ENCODE measurements at places on chromosomes 12 and 14. TPM values are rescaled to one million over a fixed set of nuclear protein-coding genes. Genes with fewer than 3 reads are reported as not detected.

DNA sequence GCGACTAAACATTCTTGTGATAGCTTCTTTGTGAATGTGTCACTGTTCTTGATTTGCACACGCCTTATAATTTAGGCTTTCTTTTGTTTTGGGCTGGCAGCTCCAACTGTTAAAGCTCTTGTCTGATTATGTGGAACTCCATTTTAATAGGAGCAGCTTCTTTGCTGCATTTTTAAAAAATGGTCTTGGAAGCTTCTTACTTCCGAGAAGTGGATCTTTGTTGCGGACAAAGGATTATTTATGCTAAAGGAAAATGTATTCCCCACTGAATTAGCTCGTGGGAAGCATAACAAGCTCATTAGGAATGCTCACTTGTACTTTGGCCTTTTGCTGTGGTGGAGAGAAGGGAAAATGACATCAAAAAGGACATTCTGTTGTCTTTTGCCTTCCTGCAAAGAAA, 20.0 kb downstream of the GAS2L3 start:
- H3K36me3 ChIP-seq: no peaks in the 10 kb centered on the region
- no peak for DNase-seq
- H3K27ac ChIP-seq: no peak overlapping the region
- no peaks in the 10 kb centered on the region for H3K27me3 ChIP-seq
- no peak overlapping the region for H3K4me3 ChIP-seq

GRCh38 chr14:101246894-101247841, 314.1 kb upstream of the DIO3 start:
- H3K27me3 ChIP-seq: no peaks in the 10 kb centered on the region
- no peak overlapping the region for H3K4me3 ChIP-seq
- DNase-seq: peak; percentile 26
- no peaks in the 10 kb centered on the region for H3K36me3 ChIP-seq

The ABCB9 gene
- 5.9 TPM for total RNA-seq

The CFAP54 gene
- 2.2 TPM for total RNA-seq

The INHBC gene
- total RNA-seq: not detected

The TMEM30B gene
- 54.8 TPM for total RNA-seq

- no peak for DNase-seq
- H3K4me3 ChIP-seq: no peak overlapping the region
- H3K4me1 ChIP-seq: peaks cover 13% of the 10 kb centered on the region
- no peak overlapping the region for H3K27ac ChIP-seq
- H3K36me3 ChIP-seq: no peaks in the 10 kb centered on the region
- no peaks in the 10 kb centered on the region for H3K27me3 ChIP-seq
These were observed 3.7 kb downstream of the SUSD6 start for GRCh38 chr14:69615121-69615495.

The EIF2S3B gene
- total RNA-seq: 0.45 TPM

The NELL2 gene
- 1.2 TPM for total RNA-seq

DNA sequence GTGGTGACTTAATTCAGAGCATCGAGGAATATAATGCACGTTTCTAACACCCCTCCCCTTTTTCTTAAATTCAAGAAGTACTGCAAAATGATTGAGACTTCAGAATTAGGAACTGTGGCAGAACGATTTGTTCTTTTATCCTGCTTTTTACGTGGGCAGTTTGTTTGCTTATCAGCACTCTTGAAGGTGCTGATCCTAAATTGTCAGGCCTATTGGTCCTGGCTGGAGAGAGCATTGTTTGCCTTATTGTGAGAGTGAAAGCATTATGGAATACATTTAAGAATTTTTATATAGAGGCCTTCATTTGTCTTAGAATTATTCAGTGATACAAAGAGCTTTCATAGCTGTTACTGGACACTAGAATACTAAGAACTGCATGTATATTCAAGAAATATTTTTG, 59.1 kb downstream of the TMTC2 start:
- H3K4me1 ChIP-seq: no peaks in the 10 kb centered on the region
- no peak for DNase-seq
- no peak overlapping the region for H3K27ac ChIP-seq
- H3K36me3 ChIP-seq: no peaks in the 10 kb centered on the region

- H3K4me1 ChIP-seq: no peaks in the 10 kb centered on the region
- no peaks in the 10 kb centered on the region for H3K27me3 ChIP-seq
- no peaks in the 10 kb centered on the region for H3K36me3 ChIP-seq
- H3K27ac ChIP-seq: no peak overlapping the region
- no peak overlapping the region for H3K4me3 ChIP-seq
These were observed 48.1 kb downstream of the PRKCH start for GRCh38 chr14:61369454-61369810.

DNA sequence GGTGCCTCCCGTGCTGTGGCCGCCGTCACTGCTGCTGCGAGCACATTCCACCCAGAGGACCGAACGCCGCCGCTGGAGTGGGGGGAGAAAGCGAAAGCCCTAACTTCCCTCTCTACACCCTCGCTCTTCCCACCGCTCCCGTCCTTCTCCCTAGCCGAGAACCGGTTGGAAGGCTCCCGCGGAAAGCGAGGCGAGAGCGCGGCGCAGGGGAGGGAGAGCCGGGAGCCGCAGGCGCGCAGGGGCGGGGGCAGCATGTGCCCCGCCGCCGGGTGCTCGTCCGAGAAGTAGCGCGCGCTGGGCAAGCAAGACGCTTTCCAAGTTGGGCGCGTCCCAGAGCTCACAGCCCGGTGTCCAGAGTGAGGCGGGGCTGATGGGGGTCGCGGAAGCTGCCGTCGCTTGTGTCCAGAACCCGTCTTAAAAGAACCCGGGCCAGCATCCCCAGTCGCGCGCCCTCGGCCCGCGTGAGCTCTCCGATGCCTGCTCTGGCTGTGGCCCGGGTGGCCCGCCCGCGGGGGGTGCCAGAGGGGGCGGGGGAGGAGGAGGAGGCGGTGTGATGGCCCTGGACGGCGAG, at the start of gene TRHDE:
TSS of gene TRHDE (plus strand) at position 280 of the 571 bp plus-strand sequence. CDS start at position 554, 274 bp downstream.
- no peaks in the 10 kb centered on the region for H3K36me3 ChIP-seq
- no peaks in the 10 kb centered on the region for H3K4me1 ChIP-seq
- H3K27me3 ChIP-seq: no peaks in the 10 kb centered on the region
- no peak within 1 kb of the TSS for H3K27ac ChIP-seq

DNA sequence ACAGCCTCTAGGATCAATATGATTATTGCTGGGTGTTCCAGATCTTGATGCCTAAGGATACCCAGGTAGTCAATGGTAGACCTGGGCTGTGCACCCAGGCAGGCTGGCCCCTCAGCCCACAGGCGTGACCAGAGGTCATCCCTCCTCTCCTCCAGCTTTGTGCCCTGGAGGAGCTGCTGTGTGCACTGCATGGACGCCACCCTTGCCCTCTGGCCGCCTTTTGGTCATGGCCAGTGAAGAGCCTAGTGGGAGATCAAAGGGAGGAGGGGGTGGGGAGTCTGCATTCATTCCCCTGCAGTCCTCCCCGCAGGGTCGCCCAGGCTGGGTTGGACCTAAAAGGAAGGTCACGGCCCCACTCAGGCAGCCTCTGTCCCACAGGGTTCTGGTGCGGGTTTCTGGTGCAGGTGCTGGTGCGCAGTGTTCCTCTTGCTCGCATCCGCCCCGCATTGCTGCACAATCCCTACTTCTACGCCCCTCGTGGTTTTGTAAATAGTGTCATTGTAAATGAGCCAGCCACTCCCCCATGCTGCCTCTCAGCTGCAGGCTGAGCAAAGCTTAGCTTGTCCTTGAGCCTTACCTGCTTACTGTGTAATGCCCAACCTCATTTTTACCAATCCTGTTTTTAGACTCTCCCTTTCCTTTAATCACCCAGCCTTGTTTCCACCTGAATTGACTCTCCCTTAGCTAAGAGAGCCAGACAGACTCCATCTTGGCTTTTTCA, 55.3 kb downstream of the PSMA6 start:
- no peaks in the 10 kb centered on the region for H3K36me3 ChIP-seq
- no peaks in the 10 kb centered on the region for H3K4me1 ChIP-seq
- DNase-seq: no peak
- H3K27me3 ChIP-seq: no peaks in the 10 kb centered on the region
- H3K4me3 ChIP-seq: no peak overlapping the region

DNA sequence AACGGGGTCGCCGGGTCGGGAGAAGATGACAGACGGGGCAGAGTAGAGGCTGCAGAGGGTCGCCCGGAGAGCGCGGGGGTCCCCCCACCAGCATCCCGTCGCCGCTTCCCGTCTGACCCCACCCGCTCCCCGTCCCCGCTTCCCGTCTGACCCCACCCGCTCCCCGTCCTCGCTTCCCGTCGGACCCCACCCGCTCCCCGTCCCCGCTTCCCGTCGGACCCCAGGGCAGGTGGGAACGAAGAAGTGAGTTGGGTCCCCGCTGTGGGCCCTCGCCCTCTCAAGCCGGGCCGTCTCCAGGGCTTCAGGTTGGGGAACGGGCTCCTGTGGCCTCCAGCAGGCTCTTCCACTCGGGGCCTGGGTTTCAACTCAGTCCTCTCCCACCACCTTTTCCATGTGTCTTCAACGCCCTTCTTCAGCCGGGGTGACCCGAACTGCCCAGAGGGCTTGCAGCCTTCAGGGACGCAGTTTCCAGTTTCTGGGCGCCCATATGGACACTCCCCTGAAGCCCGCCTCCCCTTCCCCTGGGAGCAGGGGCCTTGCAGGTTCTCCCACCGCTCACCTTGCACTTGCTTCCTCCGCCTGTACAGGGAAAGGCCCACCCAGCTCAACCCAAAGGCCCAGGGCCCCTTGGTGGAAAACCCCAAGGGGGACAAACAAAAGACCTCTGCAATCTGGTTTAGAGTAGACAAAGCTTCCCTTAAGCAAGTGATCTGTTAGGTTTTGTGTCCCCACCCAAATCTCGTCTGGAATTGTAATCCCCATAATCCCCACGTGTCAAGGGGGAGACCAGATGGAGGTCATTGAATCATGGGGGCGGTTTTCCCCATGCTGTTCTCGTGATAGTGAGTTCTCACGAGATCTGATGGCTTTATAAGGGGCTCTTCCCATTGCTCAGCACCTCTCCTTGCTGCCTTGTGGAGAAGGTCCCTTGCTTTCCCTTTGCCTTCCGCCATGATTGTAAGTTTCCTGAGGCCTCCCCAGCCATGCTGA, 66.5 kb downstream of the TNFAIP2 start:
- no peak overlapping the region for H3K27ac ChIP-seq
- H3K36me3 ChIP-seq: no peaks in the 10 kb centered on the region
- H3K27me3 ChIP-seq: no peaks in the 10 kb centered on the region
- no peak for DNase-seq
- H3K4me1 ChIP-seq: no peaks in the 10 kb centered on the region

GRCh38 chr14:93879362-93879983, 47.7 kb upstream of the FAM181A start:
- H3K27me3 ChIP-seq: no peaks in the 10 kb centered on the region
- H3K4me3 ChIP-seq: peak overlapping the region; percentile 21
- no peak for DNase-seq
- H3K4me1 ChIP-seq: no peaks in the 10 kb centered on the region
- H3K27ac ChIP-seq: no peak overlapping the region

GRCh38 chr14:20377171-20377570, 33.7 kb downstream of the PARP2 start:
- no peak for DNase-seq
- H3K4me3 ChIP-seq: no peak overlapping the region
- H3K27me3 ChIP-seq: no peaks in the 10 kb centered on the region
- no peaks in the 10 kb centered on the region for H3K4me1 ChIP-seq
- H3K27ac ChIP-seq: no peak overlapping the region
- H3K36me3 ChIP-seq: peaks cover 17% of the 10 kb centered on the region

The SIX1 gene
- total RNA-seq: 10.6 TPM

The TMEM63C gene
- total RNA-seq: 0.06 TPM

DNA sequence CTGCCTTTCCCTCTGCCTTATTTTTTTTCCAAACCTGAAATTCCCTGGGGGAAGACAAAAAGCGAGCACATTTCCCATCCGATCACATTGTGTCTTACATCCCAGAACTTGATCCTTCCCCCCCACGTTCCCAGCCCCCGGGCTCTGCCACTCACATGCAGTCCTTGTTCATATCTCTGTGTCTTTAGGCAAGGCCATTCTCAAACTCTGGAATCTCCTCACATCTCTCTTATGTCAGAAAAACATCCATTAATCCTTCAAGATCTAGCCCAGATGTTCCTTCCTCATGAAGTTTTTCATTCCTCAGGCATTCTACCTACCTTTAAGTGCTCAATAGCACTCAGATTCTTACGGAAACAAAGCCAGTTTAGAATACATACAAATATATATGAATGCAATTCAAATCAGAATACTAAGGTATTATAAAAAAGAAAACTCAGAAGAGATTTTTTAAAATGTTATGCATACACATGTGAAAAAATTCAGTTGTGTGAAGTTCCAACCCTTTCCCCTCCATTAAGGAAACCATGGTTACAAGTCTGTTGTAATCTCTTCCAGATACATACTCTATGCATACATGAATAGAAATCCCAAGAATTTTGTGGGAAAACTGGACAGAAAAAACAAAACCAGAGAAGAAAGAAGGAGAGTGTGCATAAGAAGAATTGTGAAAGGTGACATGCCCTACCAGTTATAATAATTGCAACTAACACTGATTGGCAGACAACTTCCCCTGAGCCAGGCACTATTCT, 120.3 kb downstream of the SLC38A1 start:
- H3K27me3 ChIP-seq: no peaks in the 10 kb centered on the region
- no peak for DNase-seq
- H3K4me1 ChIP-seq: no peaks in the 10 kb centered on the region
- no peaks in the 10 kb centered on the region for H3K36me3 ChIP-seq
- no peak overlapping the region for H3K27ac ChIP-seq

The AICDA gene
- 0.39 TPM for total RNA-seq

DNA sequence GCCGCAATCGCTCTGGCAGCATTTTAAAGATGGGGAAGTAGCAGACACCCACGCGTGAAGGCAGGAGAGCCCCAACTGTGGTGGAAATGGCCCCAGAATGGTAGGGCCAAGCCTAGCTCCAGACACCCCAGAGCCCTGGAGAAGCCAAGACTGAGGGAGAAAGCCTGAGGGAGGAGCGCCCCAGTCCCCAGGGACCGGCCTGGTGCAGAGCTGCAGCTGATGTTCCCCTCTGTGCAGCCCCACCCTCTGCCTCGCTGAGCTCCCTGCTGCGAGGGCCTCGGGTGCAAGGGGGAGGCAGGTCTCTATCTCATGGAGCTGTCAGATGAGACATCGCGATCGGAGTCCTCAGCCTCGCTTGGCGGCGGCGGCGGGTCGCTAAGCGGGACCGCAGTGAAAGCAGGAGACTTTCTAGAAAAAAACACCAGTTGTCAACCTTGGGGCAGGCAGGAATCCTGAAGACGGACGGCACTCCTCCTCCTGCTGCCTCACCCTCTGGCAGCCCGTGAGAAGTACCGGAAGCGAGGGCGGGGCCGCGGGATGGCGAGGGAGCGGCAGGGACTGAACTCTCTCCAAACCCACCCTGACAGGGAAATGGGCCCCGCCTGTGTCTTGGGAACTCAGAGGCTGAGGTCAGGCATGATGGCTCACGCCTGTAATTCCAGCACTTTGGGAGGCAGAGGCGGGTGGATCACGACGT, 6.0 kb downstream of the GAPDH start:
- no peak overlapping the region for H3K27ac ChIP-seq
- no peaks in the 10 kb centered on the region for H3K36me3 ChIP-seq
- peak; percentile 97 for DNase-seq
- no peaks in the 10 kb centered on the region for H3K4me1 ChIP-seq
- no peaks in the 10 kb centered on the region for H3K27me3 ChIP-seq

- H3K36me3 ChIP-seq: no peaks in the 10 kb centered on the region
- no peaks in the 10 kb centered on the region for H3K27me3 ChIP-seq
- DNase-seq: no peak
- no peak overlapping the region for H3K4me3 ChIP-seq
- no peaks in the 10 kb centered on the region for H3K4me1 ChIP-seq
These were observed 182.3 kb downstream of the RASSF9 start for GRCh38 chr12:85653731-85654455.

The PPM1H gene
- 9.3 TPM for total RNA-seq

Data from aorta (tissue), 5 donors.